ENCODE measurements at places on chromosomes 1 and 21. TPM values are rescaled to one million over a fixed set of nuclear protein-coding genes. Genes with fewer than 3 reads are reported as not detected.

Gene SRSF11
- total RNA-seq: 193 TPM

DNA sequence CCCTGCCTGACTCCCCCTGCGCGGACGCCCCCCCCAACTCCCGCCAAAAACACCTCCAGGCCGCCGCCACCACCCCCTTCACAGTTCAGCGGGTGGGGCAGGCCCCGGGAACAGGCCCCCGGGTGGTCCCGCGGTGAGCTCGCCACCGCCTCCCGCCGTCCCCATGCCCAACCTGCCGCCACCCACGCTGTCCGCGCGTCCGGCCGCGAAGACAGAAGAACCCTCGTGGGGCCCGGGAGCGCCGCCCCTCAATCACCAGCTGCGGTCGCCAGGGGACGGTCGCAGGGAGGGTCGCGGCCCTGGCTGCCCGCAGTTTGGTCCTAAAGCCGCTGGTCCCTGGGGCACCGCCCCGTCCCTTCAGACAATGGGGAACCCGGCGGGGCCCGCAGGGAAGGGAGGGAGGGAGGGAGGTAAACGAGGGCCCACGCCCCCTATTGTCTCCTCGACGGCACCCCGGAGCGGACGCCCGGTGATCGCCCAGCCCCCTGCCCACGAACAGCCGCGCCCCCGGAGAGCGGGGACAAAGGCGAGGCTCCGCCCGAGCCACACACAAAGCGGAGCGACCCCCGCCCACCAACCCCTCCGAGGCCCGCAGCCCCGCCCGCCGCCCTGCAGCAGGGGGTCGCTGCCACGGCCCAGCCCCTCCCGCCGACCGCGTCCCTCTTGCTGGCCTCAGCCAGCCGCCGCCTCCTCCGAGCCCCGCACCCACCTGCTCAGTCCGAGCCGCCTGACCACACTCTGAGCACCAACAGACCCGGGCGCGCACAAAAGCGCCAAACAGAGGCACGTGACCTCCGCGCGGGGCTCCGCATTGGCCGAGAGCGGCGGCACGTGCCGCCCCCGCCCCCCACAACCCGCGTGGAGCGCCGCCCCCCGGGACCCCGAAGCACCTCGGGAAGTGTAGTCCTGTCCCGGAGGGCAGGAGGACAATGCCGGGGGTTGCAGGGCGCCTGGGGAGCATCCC lies at the start of gene STMN1:
Gene STMN1 (minus strand): TSS at position 740 of the 964 bp plus-strand sequence. CDS start 1,743 bp downstream, outside the sequence.
- peaks cover 27% of the 10 kb centered on the region for H3K4me1 ChIP-seq
- peak within 1 kb of the TSS; percentile 92 for H3K4me3 ChIP-seq
- peak within 1 kb of the TSS; percentile 73 for H3K27ac ChIP-seq
- H3K36me3 ChIP-seq: peaks cover 38% of the 10 kb centered on the region
- H3K27me3 ChIP-seq: no peaks in the 10 kb centered on the region

Gene EFHD2
- total RNA-seq: 23.8 TPM

- no peaks in the 10 kb centered on the region for H3K4me1 ChIP-seq
- H3K27ac ChIP-seq: no peak overlapping the region
- H3K36me3 ChIP-seq: no peaks in the 10 kb centered on the region
- H3K27me3 ChIP-seq: no peaks in the 10 kb centered on the region
- no peak overlapping the region for H3K4me3 ChIP-seq
Measured at GRCh38 chr1:30277911-30278310, 445.5 kb downstream of the MATN1 start.

Gene KRTAP7-1
- not detected for total RNA-seq

GRCh38 chr1:94589728-94590127 lies 48.2 kb upstream of the F3 start:
- H3K27ac ChIP-seq: no peak overlapping the region
- peaks cover 15% of the 10 kb centered on the region for H3K4me1 ChIP-seq
- H3K4me3 ChIP-seq: no peak overlapping the region
- no peak for DNase-seq
- H3K36me3 ChIP-seq: no peaks in the 10 kb centered on the region

DNA sequence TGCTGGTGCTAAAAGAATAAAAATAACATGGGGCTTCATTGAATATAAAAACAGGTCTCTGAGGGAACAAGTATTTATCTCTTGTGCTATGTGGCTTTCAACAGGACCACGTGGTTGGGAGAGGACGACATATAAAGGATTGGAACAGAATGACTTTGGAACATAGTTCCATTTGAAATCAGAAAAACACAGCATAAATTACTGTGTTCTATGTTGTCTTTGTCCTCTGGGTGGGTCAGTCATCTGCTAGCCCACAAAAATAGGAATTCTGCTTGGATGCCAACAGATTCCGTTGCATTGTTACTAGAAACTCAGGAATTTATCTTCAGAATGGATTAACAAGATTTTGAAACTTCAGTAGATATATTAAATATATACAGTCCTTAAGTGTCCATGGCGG lies 5.9 kb downstream of the CEP85 start:
- no peak for DNase-seq
- no peak overlapping the region for H3K27ac ChIP-seq
- peaks cover 21% of the 10 kb centered on the region for H3K4me1 ChIP-seq
- H3K36me3 ChIP-seq: peaks cover 52% of the 10 kb centered on the region
- no peak overlapping the region for H3K4me3 ChIP-seq

Gene TRIM17
- total RNA-seq: 2.7 TPM

Gene LRRIQ3
- total RNA-seq: 0.46 TPM
